ENCODE measurements at places on chromosomes 3 and 15.
A peak's percentile ranks its signal among the peaks of the same experiment; 100 is the strongest.

- DNase-seq, result no peak
These were observed 60.6 kb upstream of the IL12A start for GRCh38 chr3:159928071-159928491.

DNA sequence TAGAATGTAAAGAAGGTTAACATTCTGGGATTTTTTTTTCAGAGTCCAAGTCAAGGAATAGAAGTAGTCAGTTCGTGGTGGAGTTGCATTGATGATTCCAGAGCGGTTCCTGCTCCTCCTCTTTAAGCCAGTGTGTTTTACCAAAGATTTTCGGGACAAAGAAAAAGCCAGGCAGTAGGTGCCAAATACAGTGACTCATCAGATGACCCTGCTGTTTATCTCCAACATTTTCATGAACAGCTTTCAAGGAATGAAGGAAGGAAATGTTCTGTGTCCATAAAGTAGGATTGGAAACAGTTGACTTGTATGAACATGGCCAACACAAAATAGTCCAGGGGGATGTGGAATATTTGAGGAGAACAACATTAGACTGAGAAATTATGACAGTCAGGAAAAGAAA, 142.4 kb upstream of the TMC3 start:
- DNase-seq, result no peak

DNA sequence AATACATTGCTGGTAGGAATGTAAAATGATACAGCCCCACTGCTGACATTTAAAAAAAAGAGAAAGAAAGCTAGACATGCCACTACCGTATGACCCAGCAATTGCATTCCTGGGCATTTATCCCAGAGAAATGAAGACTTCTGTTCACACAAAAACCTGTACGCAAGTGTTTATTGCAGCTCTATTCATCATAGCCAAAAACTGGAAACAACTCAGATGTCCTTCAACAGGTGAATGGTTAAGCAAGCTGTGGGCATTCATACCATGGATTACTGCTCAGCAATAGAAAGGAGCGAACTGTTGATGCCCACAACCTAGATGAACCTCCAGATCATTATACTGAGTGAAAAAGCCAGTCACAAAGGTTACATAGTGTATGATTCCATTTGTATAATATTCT, 132.5 kb downstream of the MAP2K5 start:
- no peak for DNase-seq

DNA sequence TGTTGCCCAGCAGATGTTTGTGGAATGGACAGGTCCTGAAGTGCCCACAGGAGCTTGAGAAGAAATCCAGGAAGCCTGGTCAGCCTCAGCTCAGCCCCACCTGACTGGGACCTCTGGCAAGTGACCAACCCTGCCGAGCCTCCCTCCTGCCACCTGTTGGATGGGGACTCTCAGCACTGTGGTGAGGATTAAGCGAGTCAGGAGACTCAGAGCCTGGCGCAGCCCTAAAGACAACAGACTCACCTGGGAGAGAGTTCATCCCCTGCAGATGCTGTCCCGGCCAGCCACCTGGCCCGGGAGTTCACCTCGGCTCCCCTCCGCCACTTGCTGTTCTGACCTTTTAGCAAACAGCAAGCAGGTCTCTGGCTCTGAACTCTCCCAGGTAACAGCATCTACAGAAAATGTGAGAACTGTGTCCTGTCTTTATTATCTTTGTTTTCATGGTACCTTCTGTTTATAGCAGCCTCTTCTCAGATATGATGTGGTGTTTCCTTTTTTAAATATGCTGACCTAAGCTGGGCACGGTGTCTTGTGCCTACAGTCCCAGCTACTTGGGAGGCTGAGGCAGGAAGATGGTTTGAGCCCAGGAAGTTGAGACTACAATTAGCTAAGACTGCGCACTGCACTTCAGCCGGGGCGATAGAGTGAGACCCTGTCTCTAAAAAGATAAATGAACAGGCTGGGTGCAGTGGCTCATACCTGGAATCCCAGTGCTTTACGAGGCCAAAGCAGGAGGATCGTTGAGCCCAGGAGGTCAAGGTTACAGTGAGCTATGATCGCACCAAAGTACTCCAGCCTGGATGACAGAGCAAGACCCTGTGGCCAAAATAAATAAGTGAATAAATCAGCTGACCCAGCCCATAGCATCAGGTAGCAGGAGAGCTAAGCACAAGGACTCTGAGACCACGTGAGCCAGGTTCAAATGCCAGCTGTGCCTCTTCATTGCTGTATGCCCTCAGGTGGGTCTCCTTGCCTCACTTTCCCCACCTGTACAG, 32.4 kb upstream of the SLC6A6 start:
- DNase-seq, result no peak

DNA sequence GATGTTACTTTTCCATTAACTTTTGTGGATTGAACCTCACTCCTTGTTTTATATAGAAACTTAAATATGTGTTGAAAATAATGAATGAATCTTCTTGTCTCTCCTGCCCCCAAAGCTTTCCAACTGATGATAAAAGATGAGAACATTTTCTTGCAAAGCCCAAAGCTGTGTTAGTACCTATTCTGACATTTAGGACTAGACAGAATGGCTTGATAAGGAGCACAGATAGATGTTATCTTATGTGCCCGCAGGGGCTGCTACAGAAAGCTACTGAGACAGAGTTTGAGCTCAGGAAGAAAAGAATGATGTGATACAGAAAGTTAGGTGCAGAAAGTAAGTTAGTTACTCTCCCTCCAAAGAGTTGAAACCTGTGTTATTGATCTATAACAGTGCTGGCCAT, 109.4 kb upstream of the ATP11B start:
- no peak for DNase-seq

- no peak for DNase-seq
These were observed 4.5 kb downstream of the HDC start for GRCh38 chr15:50260969-50261496.

- DNase-seq, result no peak
These were observed 78.4 kb downstream of the AKAP13 start for GRCh38 chr15:85458764-85459163.

GRCh38 chr3:79414806-79415205, 353.0 kb downstream of the ROBO1 start:
- DNase-seq, result no peak

DNA sequence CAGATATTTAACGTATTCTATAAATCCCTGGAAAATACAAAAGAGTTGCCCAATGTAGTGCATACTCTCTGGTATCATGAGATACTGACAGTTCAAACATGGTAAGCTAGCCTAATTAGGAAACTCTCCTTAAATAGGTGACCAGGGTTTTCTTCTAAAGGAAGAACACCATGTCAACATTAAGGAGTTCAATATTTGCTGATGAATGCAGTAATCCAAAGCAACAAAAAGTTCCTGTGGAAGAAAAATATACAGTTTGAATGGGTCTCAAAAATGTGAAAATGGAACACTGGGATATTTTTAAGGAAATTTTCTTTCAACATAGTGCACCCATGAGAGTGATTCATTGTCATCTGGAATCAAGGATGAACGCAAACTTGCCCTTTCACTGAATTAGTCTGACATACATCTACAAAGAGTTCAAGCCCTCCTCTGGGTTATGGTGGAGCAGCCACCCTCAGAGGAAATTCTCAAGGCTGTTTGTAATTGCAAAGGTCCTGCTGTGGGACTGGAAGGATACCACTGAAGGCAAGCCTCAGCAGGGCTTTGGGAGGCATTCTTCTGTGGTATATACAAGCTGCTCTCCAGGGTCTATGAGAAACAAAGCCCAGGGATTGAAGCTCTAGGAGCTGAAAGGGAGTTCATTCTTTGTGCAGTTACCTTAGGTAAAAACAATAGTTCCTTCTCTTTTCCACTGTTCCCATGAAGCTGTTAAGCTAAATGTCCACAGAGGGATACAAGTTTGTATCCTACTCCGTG, 700.3 kb downstream of the TUSC7 start:
- DNase-seq, result no peak

- peak; percentile 98 for DNase-seq
These were observed 32.8 kb downstream of the RPN1 start for GRCh38 chr3:128617557-128618397.

- DNase-seq, result no peak
These were observed 166.7 kb upstream of the SGO1 start for GRCh38 chr3:20352546-20353179.

DNA sequence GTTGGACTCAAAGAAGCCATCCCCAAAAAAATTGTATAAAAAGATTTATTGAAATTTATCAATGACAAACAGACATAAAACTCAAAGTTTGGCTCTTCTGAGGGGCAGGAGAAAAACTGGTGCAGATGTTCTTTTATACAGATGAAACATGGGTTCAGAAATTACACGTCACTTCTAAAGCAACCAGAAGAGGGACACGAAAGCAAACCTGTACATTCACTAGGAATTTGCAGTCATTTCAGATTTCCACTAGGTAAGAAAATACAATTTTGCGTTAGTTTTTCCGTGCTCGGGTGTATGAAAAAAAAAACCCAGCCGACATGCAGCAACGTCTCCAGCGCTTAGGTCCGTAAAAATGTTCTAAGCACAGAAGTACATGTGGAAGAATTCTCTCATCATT, 41.8 kb downstream of the ANP32A start:
- DNase-seq, result no peak

DNA sequence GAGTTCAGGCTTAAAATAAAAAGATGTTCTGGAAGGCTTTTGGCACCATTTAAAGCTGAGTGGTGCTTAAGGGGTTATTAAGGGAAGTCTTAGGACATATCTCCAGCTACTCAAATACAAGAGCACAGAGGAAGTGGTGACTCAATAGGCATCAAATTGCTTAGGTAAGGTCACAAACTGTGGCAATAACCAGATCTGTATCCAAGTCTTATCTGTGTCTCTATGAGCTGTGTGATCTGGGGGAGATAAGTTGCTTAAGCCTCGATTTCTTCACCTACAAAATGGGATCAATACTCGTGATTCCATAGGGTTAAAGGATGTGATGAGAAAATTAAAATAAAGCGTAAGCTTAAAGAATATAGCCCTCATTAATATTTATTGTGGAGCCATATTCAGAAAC, 7.6 kb downstream of the HDC start:
- no peak for DNase-seq

- DNase-seq, result no peak
These were observed 180.0 kb upstream of the TGFBR2 start for GRCh38 chr3:30426293-30426993.

DNA sequence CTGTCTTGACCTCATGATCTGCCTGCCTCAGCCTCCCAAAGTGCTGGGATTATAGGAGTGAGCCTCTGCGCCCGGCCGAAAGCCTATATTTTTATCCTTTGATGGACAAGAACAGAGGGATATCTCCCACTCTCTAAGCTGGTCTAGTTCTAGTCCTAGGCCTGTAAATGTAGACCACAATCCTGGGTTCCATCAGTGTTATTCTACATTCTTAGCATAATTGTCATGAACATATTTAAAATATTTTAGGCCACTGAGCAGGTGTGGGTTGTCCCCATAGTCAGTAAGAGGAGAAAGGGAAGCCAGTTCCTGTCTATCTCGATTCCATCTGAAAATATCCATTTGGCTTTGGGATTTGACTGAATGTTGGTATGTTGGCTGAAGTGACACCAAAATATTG, 118.1 kb downstream of the EBLN2 start:
- no peak for DNase-seq

DNA sequence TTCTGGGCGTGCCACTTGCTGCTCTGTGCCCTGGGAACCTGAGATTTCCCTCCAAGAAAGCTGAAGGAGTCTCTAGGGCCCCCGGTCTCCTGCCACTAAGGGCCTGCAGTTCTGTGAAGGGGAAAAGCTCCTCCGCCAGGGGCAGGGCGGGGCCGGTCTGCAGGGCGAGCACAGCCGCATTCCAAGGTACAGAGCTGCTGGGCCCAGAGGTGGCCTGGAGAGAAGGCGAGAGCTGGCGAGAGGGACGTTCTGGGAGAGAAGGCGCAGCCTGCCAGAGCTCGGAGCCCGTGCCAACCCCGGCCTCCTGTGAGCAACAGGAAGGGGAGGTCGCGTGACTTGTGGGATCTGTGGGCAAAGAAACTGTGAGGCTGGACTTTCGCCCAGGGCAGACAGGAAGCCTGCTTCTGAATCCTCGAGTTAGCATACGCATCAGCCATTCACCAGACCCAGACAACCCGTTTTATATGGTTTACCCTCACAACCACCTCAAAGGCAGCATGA, 500.4 kb downstream of the SHQ1 start:
- DNase-seq, result no peak
